Renal pelvis (tissue), 12 donors: ENCODE measurements at places on chromosomes 2 and 18. TPM values are rescaled to one million over a fixed set of nuclear protein-coding genes. Genes with fewer than 3 reads are reported as not detected.
A peak's percentile ranks its signal among the peaks of the same experiment; 100 is the strongest.

DNA sequence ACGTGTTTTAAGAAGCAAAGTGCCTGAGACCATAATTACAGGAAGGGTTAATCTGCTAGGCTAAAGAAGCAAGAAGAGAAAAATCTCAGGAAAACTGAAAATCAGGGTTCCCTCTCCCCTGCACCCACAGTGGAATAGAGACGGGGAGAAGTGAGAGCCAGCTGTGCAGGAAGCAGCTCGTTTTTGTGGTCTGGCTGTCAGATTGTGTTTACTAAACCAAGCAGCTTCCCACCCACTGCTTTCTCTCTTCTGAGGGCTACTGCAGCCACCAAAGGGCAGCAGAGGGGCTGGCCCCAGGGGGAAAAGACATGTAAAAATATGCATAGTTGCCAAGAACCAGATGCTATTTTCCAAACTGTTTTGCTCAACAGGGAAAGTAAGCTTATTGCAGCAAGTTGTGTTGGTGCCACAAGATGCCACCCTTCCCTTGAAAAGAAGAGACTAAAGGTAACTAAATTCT, 72.6 kb upstream of the THUMPD2 start:
- peak; percentile 47 for DNase-seq

DNA sequence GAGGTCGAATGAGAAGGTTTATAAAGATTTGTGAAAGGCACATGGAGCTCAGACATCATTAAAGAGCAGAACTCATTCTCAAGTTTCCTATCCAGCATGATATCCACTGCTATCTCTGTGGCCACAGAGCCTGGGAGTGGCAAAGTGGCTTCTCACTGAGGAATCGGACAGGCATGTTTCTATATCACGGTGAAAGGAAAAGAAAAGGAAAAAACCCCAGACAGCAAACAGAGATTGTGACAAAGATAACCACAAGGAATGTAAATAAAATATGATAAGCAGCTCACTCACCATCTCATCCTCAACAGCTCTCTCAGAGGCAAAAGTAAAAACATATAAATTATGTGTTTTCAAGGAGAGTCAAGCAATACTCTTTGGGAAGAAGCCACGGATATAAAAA, 2.5 kb downstream of the PID1 start:
- no peak for DNase-seq

DNA sequence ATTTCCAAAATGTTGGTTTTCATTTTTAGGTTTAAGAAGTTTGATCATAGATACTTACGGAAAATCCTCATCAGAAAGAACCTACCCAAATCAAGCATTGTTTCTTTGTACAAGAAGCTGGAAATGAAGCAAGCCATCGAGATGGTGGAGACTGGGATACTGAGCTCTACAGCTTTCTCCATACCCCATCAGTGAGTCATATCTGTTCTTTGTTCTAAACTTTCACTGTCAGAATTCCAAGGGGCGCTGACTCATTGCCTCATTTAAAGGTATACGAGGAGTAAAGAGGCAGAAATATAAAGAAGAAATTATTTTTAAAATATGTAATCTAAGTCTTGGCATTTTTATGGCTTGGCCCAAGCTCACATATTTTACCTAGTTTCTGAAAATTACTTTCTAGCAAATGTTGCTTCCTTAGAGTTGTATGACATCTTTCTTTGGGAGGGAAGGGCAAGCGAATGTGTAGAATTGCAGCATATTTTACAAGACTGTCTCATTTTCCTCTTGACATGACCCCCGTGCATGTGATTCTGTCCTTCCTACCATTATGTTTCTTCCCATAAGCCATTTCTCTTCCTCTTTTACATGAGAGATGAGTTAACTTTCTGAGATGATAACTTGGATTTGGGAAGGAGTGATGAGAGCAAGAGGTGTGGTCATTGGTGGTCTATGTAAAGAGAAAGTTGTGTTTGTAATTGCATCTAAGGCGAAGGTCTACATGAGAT, 41.2 kb downstream of the SLC9A4 start:
- DNase-seq, result no peak

DNA sequence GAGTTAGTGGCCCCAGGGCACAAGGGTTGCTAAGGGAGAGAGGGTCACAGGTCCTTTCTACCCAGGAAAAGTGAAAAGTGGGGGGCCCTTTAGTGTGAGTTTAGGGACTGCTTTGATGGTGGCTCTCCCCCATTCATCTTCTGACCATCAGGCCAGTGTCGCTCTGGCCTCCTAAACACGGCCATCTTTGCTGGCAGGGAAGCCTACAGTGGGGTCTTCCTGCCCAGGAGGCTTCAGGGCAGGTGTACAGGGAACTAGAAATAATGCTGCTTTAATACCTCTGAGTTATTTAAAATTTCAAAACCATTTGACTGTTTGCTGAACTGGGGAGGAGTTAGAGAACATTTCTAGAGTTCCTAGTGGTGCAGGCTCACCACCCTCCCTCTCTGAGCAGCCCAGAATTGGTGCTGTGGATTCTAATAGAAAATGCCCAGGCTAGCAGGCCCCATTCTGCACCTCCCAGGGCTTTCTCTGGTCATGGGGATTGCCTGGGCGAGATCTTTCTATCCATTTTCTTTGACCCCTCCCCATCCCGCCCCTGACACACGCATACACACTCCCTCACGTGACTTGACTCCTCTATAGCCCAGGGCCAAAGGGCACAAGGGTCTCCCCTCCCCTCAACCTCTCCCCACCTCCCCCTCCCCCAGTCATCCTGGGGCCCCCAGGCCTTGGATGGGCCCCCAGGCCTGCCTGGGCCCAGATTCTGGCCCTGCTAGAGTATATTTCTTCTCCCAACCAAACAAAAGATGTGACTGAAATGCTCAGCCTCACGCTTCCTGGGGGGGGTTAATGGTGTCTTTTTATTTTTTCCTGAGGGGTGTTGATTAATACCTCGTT, 3.1 kb downstream of the PKDCC start:
- no peak for DNase-seq

DNA sequence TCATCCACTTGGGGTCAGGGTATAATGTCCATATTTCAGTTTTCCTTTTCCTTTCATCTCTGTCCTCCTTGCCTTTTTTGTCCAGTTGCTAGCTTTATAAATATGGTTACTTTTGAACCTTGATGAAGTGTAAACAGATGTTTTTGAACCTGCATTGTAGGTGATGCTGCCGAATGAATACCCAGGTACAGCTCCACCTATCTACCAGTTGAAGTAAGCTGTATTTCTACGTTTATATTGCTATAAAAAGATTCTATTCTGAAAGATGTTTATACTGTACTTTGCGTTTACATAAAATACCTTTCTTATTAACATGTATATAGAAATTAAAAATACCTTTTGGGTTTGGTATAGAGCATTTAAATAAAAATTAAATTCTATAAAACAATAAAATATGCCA, 2.2 kb downstream of the IMPACT start:
- no peak for DNase-seq

DNA sequence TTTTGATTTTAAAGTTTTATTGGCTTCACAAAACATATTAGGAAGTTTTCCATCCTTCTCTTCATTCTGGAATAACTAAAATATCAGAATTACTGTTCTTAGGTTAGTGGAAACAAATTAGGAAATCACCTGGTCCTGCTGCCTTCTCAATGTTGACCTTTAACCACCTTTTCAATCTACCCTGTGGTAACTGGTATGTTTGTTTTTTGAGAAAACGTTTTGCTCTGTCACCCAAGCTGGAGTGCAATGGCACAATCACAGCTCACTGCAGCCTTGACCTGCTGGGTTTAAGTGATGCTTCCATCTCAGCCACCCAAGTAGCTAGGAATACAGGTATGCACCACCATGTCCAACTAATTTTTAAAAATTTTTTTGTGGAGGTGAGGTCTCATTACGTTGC, 28.4 kb downstream of the ACYP2 start:
- DNase-seq, result no peak

DNA sequence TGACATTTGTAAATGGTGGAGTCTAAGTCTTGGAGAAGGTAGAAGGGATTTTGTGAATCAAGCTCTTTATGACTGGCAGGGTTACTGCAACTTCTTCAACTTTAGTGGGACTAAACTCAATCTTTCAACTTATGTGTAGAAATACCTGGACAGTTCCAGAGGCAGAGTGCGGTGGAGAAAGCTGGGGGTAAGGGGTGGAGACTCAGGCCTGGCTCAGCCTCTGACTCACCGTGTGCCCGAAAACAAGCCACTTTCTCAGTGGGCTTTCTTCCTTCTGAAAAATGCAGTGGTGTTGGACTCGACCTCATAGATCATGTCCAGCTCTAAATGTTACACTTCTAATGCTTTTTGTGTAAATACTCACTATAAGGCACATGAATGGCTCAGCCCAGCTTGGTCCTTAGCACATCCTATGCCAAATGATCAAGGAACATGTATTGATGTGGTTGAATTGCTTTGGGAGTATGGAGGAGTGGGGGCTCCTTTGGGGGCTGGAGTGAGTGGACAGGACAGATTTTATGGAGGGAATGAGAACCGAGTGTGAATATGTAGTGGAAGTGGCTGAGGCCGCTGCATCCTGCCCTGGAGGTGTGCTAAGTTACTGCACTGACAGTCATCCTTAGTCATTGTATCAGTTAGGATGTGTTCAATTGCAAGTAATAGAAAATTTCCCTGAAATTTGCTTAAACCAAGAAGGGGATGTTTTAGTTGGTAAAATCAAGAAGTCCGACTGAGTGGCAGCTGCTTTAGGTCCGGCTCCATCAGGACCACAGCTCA, 32.2 kb upstream of the IGFBP5 start:
- no peak for DNase-seq

DNA sequence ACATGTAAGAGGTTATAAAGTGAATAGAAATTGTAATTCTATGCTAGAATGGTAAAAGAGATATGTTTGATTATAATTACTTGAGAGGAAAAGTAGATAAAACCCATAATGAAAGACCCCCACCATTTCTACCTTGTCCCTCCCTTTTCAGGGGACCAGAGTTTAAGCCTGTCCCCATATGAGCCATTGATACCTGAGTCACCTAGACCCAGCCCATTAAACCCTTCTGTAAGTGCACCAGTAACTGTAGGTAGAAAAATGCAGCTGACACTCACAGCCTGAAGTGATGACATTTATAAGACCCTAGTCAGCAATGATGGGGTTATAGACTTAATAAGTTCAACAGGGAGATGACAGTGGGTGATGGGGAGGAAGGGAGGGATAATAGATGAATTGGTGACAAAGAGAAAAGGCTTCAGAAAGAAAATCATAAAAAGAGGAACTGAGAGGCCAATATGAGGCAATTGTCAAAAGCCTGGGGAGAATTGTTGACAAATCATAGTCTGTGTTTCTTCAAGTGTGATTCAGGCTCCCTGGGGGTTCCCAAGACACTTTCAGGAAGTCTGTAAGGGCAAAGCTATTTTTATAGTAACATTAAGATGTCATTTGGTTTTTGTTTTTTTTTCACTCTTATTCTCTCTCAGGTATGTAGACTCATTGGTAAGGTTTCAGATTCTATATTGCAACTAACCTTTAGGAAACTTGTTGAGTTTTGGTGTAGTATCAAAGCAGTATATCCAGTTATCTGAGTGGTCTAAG, 544.2 kb downstream of the SATB2 start:
- DNase-seq, result no peak

DNA sequence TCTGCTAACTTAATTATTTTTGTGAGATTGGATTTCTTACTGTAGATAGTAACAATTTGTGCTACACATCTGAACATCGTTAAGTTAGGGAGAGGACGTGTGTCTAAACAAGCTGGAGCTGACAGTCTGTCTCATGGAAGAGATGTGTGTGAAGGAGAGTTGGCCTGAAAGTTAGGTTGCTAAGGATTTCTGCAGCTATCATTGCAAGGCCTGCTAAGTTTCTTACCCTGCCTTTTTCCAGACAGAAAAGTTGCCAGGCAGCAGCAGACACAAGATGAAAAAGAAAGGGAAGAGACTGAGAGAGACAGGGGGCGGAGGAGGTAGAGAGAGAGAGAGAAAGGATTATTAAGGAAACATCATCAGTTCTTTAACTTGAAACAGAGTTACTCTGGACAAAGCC, 4.1 kb upstream of the LRP1B start:
- DNase-seq, result no peak

DNA sequence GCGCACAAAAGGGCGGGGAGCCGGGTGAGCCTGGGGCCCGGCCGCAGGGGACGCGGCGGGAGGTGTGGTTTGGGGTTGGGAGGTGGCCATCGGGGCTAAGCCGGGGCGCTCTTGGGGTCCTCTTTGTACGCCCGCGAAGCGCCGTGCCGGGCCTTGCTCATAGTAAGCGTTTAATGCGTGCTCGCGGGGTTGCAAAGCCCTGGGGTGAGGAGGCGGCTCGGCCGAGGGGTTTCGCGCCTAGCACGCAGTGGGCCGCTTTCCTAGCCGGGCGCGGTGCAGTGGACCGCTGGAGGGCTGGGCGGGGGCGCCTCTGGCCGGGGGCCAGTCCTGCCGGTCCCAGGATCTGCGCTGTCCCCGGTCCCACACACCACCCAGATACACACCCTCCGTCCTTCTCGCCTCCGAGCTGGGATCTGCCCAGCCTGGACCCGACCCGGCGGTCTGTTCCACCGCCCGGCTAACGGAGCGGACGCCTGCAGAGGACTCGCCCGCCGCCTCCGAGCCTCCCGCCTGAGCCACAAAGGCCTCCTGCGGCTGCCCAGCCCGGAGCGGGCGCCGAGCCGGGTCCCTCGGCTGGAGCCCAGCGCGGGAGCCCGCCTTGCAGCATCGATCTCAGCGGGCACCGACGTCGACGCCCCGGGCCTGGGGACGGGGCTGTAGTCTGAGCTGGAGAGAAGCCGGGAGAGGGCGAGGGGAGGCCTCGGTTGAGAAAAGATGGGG, 564 bp downstream of the DPYSL5 start:
- DNase-seq, result peak; percentile 17

DNA sequence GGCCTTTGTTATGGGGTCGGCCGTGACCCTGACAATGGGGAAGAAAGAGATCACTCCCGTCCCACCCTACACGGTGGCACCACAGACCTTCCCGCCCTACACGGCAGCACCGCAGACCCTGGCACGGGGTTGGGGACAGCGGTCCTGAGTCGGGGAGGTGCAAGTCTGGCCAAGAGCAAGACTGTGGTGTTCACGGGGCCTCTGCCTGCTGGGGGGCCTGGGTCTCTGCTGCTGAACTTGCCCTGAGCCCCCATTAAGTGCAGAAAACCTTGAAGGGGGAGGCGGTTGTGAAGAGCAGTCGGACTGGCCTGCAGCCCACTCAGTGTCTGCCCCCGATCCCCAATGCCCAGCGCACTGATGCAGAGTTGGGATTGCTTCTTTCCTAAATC, 75.9 kb downstream of the SLC66A2 start:
- DNase-seq, result no peak

- DNase-seq, result no peak
Observed at GRCh38 chr18:56988022-56988421, 158.9 kb upstream of the BOD1L2 start.

- no peak for DNase-seq
Observed at GRCh38 chr2:197677483-197677882, 2.1 kb upstream of the RFTN2 start.

The IL18RAP gene
- 0.36 TPM for polyA plus RNA-seq

The SERPINB7 gene
- polyA plus RNA-seq, result 0.68 TPM

The ANKRD30BL gene
- polyA plus RNA-seq, result 0.52 TPM

The ACVR1C gene
- polyA plus RNA-seq, result 0.23 TPM

The GLI2 gene
- polyA plus RNA-seq, result 14.4 TPM

The IWS1 gene
- polyA plus RNA-seq, result 77.2 TPM

The DUSP2 gene
- polyA plus RNA-seq, result 4.9 TPM

The NT5C1B gene
- 0.71 TPM for polyA plus RNA-seq

The COLEC11 gene
- polyA plus RNA-seq, result 2.7 TPM

The MTHFD2 gene
- 23.8 TPM for polyA plus RNA-seq

The CHRNA1 gene
- polyA plus RNA-seq, result 0.93 TPM
